Fibroblast of the aortic adventitia (primary cell): ENCODE measurements at places on chromosomes 2 and 18. TPM values are rescaled to one million over a fixed set of nuclear protein-coding genes. Genes with fewer than 3 reads are reported as not detected.

Gene CCDC141
- 1.8 and 2.7 TPM in 2 replicates for total RNA-seq

Gene FEV
- total RNA-seq, result not detected in 2 replicates

Gene HAAO
- total RNA-seq, result 0.90 and 5.4 TPM in 2 replicates

Gene TPO
- not detected in 2 replicates for total RNA-seq

Gene IDH1
- total RNA-seq, result 196 and 291 TPM in 2 replicates
